ENCODE measurements at places on chromosomes 2 and 18.

GRCh38 chr18:78660311-78660710 lies 319.3 kb upstream of the SALL3 start:
- DNase-seq = no peak

DNA sequence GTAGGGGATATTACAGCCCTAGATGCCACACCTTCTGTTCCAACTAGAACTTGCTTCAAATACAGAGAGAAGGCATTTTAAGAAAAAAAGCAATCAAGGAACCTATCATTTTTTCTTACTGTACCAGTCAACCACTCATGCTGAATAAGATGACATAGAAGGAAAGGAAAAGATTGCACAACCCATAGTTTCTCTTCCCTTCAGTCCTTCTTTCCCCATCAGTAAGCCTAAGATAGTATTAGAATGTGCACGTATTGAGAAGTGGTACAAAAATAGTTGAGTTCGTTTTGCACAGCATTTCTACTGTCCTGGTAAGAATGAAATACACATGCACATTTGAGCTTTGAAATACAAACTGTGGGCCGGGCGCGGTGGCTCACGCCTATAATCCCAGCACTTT lies 27.0 kb upstream of the HK2 start:
- no peak for DNase-seq

DNA sequence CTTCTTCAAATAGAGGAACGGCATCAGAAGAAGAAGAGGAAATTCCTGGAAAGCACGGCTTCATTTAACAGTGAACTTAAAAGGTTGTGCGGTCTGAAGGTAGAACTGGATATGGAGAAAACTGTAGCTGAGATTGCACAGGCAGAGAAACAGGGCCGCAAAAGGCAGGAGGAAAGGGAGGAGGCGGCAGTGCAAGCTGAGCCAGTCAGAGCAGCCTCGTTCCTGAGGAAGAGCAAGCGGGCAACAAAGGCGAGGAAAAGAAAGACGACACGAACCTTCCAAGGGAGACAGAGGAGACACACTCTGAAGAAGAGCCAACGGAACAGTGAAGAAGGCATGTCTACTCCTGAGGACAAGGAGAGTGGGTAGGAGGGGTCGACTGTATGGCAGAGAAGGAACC lies 22.6 kb upstream of the GAREM2 start:
- DNase-seq = no peak

- no peak for DNase-seq
These were observed 14.4 kb upstream of the MYO3B start for GRCh38 chr2:170163411-170164065.

DNA sequence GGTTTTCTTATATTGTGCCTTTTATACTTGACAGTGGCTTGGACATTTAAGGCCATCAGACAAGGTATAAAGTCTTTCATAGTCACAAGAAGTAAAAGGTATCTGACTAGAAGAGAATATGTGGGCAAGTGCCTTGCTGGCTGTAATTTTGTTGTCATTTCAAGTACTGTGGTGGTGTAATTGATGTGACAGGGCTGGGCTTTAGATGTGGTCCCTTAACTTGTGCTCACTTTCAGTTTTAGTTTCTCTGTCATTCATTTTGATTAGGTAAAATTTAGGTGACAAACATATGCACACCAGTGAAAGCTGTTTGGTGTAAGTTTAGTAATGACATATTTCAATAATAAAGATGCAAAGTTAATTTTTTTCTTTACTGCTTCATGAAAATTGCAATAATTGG lies 31.2 kb upstream of the TBR1 start:
- DNase-seq = no peak

GRCh38 chr2:68911246-68911645 lies 40.0 kb upstream of the BMP10 start:
- no peak for DNase-seq

GRCh38 chr2:188695953-188696352 lies 278.2 kb upstream of the COL3A1 start:
- DNase-seq = no peak

DNA sequence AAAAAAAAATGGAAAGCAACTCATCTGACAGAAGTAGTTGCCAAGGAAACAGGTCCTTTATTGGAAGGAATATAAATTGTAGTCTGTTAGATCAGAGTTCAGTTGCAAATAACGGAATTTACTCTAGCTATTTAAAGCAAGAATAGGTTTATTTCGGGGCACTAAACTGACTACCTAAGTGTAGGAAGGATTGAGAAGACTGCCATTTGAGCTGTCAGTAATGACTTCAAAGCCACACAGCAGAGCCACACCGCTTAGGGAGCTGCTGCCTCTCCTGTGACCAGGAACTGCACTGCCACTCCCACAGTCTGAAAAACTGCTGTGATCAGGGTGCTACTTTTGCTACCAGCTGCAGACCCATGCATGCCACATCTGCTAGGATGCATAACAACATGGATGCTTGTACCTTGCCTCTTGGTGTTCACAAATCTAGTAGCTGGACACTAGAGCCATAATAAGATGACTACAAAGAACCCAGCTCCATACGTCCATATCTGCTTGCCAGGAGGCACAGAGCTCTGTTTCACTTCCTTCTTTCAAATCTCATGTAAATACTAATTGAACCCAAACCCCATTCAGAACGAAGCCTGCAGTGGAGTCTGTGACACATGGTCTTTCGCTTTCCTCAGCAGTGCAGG lies 2.2 kb downstream of the DSG2 start:
- DNase-seq = peak; percentile 50

GRCh38 chr2:218023636-218024035 lies 20.8 kb upstream of the TNS1 start:
- DNase-seq = no peak

- no peak for DNase-seq
These were observed 345.0 kb upstream of the NRP2 start for GRCh38 chr2:205337274-205337673.

GRCh38 chr2:214550786-214551185 lies 139.9 kb downstream of the VWC2L start:
- DNase-seq = no peak

GRCh38 chr18:57555134-57555533 lies 31.4 kb downstream of the FECH start:
- no peak for DNase-seq

DNA sequence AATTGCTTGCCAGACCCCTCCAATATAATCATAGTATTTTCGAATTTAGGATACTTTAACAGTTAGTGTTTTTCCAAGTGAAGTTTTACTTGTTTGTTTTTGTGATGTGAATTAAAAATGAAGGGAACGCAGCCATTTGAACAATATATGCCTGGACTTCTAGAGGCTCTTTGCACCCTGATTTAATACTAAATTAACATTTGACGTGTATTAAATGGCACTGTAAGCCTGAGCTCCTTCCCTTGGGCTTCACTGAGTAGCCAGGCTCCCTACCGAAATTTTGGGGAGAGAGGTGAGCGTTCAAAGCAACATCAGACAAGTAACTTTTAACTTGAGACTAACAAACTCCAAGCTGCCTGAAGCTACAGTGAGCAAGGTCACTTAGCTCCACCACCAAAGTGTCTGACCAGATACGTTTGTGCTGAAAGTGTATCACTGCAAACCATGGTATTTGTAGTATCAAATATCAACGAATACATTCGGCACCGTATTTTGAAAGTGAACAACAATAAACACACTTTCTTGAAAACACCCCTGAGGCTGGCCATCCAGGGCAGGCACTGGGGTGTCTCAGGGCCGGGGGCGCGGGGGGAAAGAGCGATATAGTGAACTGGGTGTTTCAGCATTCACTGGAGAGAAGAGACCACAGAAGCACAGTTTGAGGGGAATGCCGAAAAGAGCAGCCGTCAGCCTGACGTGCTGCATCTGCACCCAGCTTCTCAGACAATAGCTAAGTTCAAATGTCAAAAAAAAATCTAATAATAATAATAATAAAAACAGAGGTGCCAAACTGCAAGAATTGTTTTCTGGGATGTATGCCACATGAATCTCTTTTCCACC lies 7.7 kb upstream of the POU3F3 start:
- DNase-seq = no peak

DNA sequence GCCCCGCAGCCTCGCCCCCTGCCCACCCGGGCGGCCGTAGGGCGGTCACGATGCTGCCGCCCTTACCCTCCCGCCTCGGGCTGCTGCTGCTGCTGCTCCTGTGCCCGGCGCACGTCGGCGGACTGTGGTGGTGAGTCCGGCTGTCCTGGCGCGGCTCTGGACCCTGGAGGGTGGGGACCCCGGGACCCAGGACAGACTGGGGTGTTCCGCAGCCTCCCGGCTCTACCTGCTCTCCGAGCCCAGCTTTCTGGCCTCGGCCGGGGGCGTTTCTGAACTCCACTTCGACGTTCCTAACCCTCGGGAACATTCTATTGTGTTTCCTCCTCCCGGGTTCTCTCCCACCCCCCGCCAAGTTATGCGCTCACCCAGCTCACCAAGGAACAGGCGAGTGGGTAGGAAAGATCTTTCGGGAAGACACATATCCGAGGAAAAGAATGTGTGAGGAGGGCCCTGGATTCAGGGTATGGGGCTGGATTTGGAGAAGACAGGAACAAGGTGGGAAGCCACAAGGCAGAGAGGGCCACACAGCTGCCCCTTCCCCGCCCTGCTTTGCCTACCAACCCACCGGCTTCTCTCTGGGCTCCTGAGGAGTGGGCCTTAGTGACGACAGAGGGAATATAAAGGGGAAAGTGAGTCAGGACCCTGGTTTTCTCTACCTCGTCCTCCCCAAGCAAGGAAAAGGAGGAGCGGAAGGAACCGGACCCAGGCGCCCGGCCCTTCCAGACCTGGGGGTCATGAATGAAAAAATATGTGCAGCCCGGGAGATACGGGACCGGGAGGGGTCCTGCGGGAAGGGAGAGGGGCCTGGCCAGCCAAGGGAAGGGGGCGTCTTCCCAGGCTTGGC lies 605 bp downstream of the WNT6 start:
- DNase-seq = no peak

DNA sequence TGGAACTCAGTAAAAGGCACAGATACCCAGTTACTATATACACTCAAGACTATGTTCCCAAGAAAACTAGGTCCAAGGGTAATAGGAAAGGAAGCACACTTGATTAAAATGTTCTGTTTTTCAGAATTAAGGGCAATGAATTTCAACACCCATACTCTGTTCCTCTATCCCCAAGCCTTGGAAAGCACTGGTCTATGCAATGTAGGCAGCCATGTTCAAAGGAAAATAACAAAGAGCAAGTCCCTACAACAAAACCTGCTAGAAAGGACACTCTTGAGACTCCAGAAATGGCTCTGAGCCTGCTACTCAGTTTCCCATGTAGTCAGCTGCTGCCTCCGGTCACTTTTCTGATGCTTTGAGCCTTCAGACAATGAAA lies 6.8 kb downstream of the CYB5A start:
- no peak for DNase-seq

- DNase-seq = no peak
These were observed 200.0 kb downstream of the TSN start for GRCh38 chr2:121955426-121955825.

- no peak for DNase-seq
These were observed 199.1 kb downstream of the FBXO15 start for GRCh38 chr18:73948497-73948896.

DNA sequence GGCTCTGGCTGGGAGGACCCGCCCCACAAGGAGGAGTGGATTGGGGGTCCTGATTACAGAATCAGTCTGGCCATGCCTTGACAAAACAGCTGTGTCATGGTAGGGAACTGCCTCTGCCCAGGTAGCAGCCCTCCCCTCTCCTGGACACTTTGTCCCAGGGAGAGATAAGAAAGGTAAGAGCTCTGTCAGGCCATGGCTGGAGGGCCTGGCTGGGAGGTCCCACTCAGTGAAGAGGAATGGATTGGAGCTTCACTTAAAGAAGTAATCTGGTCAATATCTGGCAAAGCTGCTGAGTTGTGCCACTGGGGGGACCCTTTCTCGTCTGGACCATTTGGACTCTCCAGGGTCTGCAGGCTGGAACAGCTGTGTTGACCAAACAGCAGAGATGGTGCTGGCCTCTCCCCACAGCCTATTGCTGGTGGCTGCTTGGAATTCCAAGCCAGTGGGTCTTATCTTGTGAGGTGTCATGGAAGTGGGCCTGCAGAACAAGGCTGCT lies 75.4 kb downstream of the EPC2 start:
- no peak for DNase-seq

DNA sequence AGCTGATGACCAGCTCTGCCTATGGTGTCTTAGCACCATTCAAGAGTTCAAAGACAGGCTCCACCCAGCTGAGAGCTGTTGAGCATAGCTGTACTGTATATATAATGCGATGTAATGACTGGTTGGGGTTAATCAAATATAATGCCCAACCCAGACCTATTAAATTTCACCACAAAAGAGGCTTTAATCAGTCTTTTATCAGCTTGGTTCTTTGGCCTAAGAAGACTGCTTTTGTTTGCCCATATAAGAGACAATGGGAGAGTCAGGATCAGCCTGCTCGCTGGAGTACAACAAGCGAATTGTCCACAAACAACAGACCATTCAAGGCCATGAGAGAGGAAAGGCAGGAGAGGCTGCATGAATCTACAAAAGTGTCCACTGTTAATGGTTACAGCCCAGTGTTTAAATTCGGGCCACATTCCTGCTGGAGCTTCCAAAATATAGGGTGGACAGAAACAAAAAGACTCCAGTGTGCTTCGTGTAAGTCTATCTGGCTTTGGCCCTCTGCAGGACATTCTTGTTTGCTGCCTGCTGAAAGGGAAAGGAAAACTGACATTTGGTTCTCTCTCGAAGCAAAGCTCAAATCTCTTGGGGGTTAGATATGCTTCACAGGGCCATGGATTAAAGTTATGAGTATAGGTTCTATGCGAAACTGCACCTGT lies 299.0 kb upstream of the FBXO11 start:
- DNase-seq = no peak

GRCh38 chr2:109062145-109062858 lies 66.7 kb upstream of the SH3RF3 start:
- DNase-seq = no peak

GRCh38 chr2:126899616-126900185 lies 1.0 kb downstream of the TEX51 start:
- DNase-seq = no peak

DNA sequence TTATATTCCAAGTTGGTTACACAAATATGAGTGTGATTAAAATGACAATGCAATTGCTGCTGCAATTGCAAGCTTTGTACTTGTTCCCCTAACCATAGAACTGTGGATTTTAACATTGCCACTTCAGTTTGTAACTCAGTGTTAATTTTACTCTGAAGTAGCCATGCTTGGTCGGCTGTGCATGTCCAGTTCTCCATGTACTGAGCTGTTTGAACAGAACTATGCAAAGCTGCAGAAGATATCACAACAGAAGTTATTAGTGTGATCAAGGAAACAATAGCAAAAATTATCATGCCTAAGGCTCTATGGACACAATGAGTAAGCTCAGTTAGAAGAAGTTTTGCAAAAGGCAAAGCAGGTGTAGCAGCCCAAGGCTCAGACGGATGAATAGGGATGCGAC lies 45.3 kb downstream of the CXCR4 start:
- DNase-seq = no peak

DNA sequence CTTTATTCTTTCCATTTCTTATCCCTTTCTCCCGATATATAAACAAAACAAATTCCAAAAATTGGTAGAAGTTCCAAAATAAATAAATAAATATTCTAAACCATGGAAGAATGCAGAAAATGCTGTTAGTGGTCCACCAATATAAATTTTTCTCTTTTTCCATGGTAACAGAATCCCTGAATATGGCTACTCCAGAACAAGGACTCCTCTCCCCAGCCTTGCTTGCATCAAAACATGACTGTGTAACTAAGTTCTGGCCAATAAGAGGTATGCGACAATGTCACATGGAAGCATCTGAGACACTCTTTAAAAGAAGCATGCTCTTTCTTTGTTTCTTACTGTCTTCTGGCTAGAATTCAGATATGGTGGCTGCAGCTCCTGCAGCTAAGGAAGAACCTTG lies 325.1 kb upstream of the TANK start:
- DNase-seq = no peak

- no peak for DNase-seq
These were observed 206.9 kb downstream of the ARL4C start for GRCh38 chr2:234289834-234290590.

All from mucosa of descending colon (tissue), 3 donors.